ENCODE measurements at places on chromosomes 16 and 17. TPM values are rescaled to one million over a fixed set of nuclear protein-coding genes. Genes with fewer than 3 reads are reported as not detected.

GRCh38 chr17:42720996-42721583 lies 23.8 kb downstream of the EZH1 start:
- H3K4me3 ChIP-seq, result no peak overlapping the region
- H3K27me3 ChIP-seq, result no peaks in the 10 kb centered on the region
- DNase-seq, result peak; percentile 78

DNA sequence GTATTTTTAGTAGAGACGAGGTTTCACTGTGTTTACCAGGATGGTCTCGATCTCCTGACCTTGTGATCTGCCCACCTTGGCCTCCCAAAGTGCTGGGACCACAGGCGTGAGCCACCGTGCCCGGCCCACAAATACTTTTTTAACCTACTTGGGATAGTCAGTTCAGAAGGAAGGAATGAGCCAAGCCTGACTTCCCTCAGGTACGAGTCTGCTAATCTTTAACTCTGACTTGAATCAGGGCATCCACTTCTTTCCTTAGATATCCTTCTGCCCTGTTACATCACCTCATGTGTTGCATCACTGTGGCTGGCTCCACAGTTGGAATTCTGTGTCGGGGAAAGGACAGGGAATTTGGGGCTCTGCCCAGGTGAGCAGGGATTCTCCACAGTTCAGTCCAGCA lies 120.8 kb downstream of the MSI2 start:
- H3K4me3 ChIP-seq, result no peak overlapping the region
- H3K27me3 ChIP-seq, result no peaks in the 10 kb centered on the region
- peaks cover 4% of the 10 kb centered on the region for H3K4me1 ChIP-seq
- H3K27ac ChIP-seq, result no peak overlapping the region

DNA sequence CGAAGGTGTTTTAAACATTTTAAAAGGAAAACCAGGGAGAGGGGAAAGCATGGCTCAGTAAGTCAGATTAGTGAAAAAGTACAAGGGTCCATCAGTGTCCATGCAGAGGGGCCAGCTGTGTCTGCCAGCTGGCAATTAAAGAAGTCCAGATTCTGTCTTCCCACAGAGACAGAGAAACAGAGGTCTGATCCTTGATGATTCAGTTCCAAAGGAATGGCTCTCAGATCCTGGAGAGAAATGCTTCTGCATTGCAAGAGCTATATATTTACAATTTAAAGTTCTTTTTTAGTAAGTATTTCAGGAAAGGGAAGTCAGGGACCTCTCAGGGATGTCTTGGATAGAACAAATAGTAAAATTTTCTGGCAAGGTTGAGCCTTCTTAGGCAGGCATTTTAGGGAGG lies 56.2 kb downstream of the HSD17B2 start:
- H3K27ac ChIP-seq, result no peak overlapping the region
- H3K27me3 ChIP-seq, result peaks cover 4% of the 10 kb centered on the region
- DNase-seq, result no peak
- H3K4me3 ChIP-seq, result no peak overlapping the region

DNA sequence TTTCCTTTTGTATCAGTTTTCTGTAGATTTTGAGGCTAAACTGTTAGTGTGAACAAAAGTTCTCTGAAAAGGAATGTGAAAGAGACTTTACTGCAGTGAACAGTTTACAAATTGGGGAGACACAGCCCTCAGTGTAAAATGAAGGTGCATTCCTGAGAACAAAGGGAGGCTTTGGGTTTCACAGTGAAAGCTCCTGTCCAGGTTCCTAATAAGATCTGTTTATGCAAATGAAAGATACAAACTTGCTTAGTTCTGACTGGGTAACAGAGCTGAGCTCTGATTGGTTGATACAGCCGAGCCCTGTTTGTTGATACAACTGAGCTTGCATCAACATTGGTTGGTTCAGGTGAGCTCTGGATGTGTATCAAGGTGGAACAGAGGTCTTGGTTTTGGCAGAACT lies 8.3 kb upstream of the CDRT15 start:
- H3K27me3 ChIP-seq, result no peaks in the 10 kb centered on the region
- no peak overlapping the region for H3K4me3 ChIP-seq
- H3K36me3 ChIP-seq, result no peaks in the 10 kb centered on the region
- no peak overlapping the region for H3K27ac ChIP-seq

TPSG1 gene
- not detected for total RNA-seq

GRCh38 chr16:87330646-87331045 lies 13.5 kb upstream of the C16orf95 start:
- no peak overlapping the region for H3K4me3 ChIP-seq
- peaks cover 67% of the 10 kb centered on the region for H3K36me3 ChIP-seq
- no peak for DNase-seq
- H3K4me1 ChIP-seq, result no peaks in the 10 kb centered on the region
- H3K27me3 ChIP-seq, result no peaks in the 10 kb centered on the region
- H3K27ac ChIP-seq, result no peak overlapping the region

- no peak for DNase-seq
- H3K27me3 ChIP-seq, result no peaks in the 10 kb centered on the region
- H3K4me3 ChIP-seq, result no peak overlapping the region
- no peak overlapping the region for H3K27ac ChIP-seq
- H3K4me1 ChIP-seq, result no peaks in the 10 kb centered on the region
These were observed 34.3 kb downstream of the MARF1 start for GRCh38 chr16:15608398-15609285.

FKBP10 gene
- total RNA-seq, result not detected

C17orf107 gene
- 28.9 TPM for total RNA-seq

MRM1 gene
- total RNA-seq, result 0.81 TPM

CCL13 gene
- total RNA-seq, result not detected

TTLL6 gene
- not detected for total RNA-seq

COPZ2 gene
- 0.47 TPM for total RNA-seq

- no peak overlapping the region for H3K4me3 ChIP-seq
- H3K27me3 ChIP-seq, result peaks cover under 1% of the 10 kb centered on the region
- no peak for DNase-seq
- H3K27ac ChIP-seq, result no peak overlapping the region
These were observed 5.7 kb upstream of the HOXB2 start for GRCh38 chr17:48550502-48551213.

NOD2 gene
- 4.5 TPM for total RNA-seq

Data from CD4-positive, alpha-beta T cell (primary cell).